ENCODE measurements at places on chromosomes 7 and 10.

DNA sequence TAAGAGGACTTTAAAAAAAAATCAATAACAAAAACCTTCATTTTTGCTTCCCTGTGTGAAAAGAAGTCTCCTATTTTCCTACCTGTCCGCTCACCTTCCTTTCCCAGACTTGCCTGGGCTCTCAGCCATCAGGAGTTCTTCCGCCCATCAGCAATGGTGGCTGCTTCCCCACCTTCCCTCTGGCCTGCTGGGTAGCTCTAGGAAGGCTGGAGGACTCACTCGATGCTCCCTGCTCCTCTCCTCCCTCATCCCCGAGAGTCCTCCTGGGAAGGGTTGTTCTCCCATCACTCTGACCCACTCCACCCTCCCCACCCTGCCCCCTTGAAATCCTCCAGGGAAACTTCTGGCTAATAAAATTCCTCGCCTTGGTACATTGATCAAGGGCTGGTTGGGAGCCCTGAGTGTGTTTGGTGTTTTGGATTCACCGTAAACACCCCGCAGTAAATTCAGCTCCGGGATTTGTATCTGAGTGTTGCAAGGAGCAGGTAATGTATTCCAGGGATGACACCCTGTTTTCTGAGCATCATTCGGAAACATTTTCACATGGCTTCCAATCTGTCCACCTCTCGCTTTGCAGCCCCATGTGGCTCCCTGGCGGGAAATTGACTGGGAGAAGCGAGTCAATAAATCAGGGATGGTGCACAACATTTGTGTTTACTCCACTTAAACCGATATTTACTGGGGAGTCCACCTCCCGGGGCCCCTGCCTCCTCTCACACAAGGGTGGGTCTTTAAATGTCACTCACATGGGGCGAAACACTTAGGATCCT is 126.4 kb upstream of the SDK1 start:
- no peak for DNase-seq

DNA sequence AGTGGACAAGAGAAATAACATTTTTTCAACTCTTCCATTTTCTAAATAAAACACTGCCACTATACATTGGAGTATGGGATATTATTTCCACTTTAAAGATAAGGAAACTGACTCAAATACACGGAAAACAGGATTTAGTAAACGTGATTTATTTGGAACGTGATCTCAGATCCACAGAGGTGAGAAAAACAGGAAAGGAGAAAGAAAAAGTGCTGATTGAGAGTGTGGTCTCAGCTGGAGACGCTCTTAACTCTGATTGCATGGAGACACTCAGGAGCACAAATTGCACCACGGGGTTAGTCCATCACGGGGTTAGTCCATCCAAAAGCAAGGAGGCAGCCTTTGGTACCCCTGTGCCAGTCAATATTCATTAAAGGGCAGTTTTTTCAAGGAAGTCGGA is 142.5 kb downstream of the GNAT3 start:
- no peak for DNase-seq

GRCh38 chr10:14184841-14185315 is 145.8 kb downstream of the FRMD4A start:
- peak; percentile 66 for DNase-seq

DNA sequence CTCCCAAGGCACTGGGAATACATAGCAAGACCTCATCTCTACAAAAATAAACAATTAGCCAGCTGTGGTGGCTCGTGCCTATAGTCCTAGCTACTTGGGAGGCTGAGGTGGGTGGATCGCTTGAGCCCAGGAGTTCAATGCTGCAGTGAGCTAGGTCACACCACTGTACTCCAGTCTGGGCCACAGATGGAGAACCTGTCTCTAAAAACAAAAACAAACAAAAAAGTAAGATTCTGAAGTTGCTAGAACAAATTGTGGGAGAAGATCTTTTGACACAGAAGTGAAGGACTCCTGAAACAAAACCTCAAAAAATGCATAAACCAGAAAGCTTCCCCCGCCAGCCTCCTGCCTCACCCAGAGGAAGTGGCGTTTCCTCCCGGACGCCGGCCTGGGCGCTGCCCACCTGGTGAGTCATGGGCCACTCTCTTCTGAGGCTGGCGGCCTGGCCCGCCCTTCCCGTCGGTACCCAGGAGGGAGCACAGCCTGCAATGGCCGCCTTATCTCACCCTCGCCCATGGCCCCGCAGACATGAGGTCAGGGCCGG is 25.4 kb upstream of the ELN start:
- peak; percentile 59 for DNase-seq

- peak; percentile 70 for DNase-seq
Observed at GRCh38 chr7:113199841-113200240, 81.5 kb upstream of the SMIM30 start.

GRCh38 chr7:44713680-44714335 is 34.8 kb upstream of the ZMIZ2 start:
- DNase-seq = no peak

DNA sequence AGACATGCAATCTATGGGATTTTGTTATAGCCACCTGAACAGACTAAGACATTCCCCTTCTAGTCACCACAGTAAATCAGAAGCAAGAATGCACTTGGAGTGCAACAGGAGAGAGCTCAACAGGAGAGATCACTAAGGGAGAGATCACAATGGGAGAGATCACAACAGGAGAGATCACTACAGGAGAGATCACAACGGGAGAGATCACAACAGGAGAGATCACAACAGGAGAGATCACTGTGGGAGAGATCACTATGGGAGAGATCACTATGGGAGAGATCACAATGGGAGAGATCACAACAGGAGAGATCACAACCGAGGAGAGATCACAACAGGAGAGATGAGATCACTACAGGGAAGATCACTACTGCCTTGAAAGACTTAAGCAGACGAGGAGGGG is 238.5 kb upstream of the PITRM1 start:
- DNase-seq = no peak

DNA sequence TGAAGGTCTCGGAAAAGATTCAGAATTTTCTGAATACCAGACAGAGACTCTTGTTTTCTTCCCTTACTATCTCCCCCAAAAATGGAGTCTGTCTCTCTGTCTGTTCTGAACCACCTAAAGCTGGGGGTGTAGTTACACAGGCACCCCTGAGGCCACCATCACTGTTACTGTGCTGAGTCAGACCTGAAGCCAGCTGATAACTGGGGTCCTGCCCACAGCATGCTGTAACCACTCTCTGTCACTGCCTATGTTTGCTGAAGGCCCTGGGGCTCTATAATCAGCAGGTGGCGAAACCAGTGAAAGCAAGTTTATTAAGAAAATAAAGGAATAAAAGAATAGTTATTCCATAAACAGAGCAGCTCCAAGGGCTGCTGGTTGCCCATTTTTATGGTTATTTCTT is 575.2 kb upstream of the POT1 start:
- no peak for DNase-seq

DNA sequence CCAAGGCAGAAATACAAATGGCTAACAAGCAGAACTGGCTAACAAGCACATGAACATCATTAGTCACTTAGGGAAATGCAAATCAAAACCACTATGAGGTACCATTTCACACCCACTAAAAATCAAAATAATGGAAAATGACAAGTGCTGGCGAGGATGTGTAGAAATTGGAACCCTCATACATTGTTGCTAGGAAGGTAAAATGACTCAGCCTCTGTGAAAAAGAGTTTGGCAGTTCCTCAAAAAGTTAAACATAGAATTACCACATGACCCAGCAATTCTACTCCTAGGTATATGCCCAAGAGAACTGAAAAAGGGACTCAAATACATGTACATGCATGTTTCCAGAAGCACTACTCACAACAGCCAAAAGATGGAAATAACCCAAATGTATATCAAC is 52.8 kb upstream of the ANAPC16 start:
- DNase-seq = peak; percentile 68

GRCh38 chr10:43036481-43037428 is 40.1 kb upstream of the RET start:
- DNase-seq = no peak

DNA sequence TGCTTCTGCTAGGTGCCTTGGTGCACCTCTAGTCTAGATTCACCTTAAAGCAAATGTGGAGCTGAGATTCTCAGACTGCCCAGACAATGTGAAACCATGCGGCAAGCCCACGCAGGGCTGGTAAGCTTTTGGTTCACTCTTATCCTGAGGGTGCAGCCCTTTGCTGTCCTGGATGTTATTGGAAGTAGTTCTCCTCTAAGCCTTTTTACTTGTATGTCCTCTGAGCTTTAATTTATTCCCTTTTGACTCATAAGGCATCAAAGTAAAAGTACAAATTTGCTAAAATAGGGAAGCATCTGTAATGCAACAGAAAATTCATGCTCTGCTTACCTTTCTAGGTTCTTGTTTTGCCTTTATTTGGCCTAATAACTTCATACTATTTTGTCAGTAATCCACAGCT is 186.8 kb downstream of the MACC1 start:
- no peak for DNase-seq

GRCh38 chr7:142066536-142066935 is 45.0 kb upstream of the MGAM2 start:
- no peak for DNase-seq

- no peak for DNase-seq
Observed at GRCh38 chr7:32539919-32540531, 44.7 kb downstream of the AVL9 start.

DNA sequence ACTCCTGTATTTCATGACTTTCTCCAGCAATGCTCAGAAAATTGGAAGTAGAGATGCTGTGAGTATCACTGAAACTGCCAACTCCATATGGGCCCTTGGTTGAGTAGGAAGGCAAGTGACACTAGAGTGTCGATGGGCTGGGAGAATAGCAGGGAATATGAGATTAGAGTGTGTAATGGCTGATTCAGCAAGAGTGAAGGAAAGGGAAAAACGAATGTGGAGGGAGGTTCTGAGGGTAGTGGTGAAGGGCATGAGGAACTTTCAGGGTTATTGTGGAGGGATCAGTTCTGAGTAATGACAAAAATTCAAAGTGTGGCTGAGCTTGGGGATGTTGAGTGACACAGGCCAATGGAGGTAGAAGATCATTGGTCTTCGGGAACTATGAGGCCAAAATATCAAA is 49.0 kb upstream of the PCGF5 start:
- no peak for DNase-seq

Data from choroid plexus epithelial cell (primary cell).